ENCODE measurements at places on chromosomes 7 and 10. TPM values are rescaled to one million over a fixed set of nuclear protein-coding genes. Genes with fewer than 3 reads are reported as not detected.
A peak's percentile ranks its signal among the peaks of the same experiment; 100 is the strongest.

Gene ITPRID1
- polyA plus RNA-seq, result 0.03 TPM

Gene SERPINE1
- polyA plus RNA-seq, result 3.8 TPM

Gene CUTC
- polyA plus RNA-seq, result 25.3 TPM

Gene PRF1
- polyA plus RNA-seq, result 0.15 TPM

Gene MRPS33
- 11.8 TPM for polyA plus RNA-seq

DNA sequence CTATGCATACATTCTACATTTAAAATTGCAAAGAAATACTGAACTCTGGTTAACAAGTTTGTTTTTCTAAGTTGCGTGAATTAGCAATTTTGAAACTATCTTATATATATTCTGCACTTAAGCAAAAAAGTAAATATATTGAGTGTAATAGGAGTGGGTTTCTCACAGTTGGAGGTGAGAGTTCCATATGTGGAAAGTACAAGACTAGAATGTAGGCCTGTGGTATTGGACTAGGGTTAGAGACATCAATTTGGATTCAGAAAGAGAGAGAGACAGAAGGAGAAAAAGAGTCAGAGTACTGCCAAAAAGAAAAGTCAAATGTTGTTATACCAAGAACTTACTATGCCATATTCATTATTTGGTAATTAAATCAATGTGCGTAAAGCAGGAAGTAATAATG is 47.3 kb upstream of the ITGB8 start:
- no peak overlapping the region for H3K27ac ChIP-seq
- DNase-seq, result no peak
- no peaks in the 10 kb centered on the region for H3K4me1 ChIP-seq
- no peaks in the 10 kb centered on the region for H3K36me3 ChIP-seq
- H3K4me3 ChIP-seq, result no peak overlapping the region

GRCh38 chr10:132396494-132397035 is 435 bp upstream of the PWWP2B start:
- H3K4me1 ChIP-seq, result peaks cover 26% of the 10 kb centered on the region
- H3K27me3 ChIP-seq, result peaks cover 10% of the 10 kb centered on the region
- no peak for DNase-seq
- peak overlapping the region; percentile 36 for H3K4me3 ChIP-seq
- H3K27ac ChIP-seq, result no peak overlapping the region

GRCh38 chr10:58698777-58699356 is 186.2 kb downstream of the BICC1 start:
- no peak overlapping the region for H3K27ac ChIP-seq
- DNase-seq, result no peak
- H3K4me3 ChIP-seq, result no peak overlapping the region
- peaks cover 4% of the 10 kb centered on the region for H3K4me1 ChIP-seq

DNA sequence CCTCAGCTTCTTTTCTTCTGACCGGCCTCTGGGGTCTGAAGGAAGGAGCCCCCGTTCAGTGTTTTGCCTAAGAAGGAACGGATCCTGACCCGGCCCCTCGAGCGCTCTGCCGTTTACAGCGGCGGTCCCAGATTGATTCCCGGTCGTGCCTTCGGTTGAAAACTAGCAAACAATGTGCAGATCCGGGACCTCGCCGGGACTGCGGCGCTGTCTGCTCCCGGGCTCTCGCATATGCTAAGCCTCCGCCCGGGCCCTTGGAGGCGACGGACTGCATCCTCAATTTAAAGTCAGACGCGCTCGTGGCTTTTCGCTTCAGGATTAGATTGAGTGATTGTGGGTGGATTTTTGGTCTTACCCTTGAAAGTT is 559 bp downstream of the DBF4 start:
- H3K27me3 ChIP-seq, result no peaks in the 10 kb centered on the region
- H3K36me3 ChIP-seq, result no peaks in the 10 kb centered on the region
- no peaks in the 10 kb centered on the region for H3K4me1 ChIP-seq
- DNase-seq, result no peak

DNA sequence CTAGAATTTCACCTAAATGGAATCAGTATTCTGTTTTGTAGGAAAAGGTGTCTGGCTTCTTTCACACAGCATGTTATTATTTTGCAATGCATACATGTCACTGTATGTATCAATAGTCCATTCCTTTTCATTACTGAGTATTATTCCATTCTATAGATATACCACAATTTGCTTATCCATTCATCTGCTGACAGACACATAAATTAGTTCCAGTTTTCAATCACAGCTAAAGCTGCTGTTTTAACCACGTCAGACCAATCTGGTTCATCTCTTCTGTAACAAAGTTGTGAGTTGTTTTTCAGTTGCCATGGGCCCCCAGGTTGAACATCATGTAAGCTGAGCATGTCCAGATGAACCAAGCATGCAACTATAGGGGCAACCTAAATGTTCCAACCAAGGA is 282.1 kb upstream of the MKLN1 start:
- no peak overlapping the region for H3K4me3 ChIP-seq
- H3K4me1 ChIP-seq, result peaks cover 3% of the 10 kb centered on the region
- H3K36me3 ChIP-seq, result no peaks in the 10 kb centered on the region
- no peak overlapping the region for H3K27ac ChIP-seq

DNA sequence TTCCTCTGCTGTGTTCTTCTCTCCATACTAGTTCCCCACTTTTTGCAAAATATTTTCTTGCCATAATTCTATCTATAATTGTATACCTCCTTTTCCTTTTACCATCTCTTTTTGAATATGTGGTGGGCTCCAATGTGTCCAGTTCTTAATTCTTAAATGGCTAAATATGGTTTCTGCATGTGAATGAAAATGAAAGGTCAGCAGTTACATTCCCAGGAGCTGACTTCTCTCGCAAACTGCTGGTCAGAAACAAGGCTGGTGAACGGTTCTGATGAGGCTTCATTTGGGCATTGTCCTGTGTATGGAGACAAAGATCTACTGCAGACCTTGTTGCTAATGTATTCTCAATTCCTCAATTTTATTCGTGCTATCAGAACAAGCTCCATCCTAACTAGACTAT is 309.2 kb downstream of the SNX13 start:
- no peak overlapping the region for H3K27ac ChIP-seq
- H3K27me3 ChIP-seq, result no peaks in the 10 kb centered on the region
- DNase-seq, result no peak
- H3K4me3 ChIP-seq, result no peak overlapping the region
- H3K36me3 ChIP-seq, result no peaks in the 10 kb centered on the region
- H3K4me1 ChIP-seq, result no peaks in the 10 kb centered on the region

DNA sequence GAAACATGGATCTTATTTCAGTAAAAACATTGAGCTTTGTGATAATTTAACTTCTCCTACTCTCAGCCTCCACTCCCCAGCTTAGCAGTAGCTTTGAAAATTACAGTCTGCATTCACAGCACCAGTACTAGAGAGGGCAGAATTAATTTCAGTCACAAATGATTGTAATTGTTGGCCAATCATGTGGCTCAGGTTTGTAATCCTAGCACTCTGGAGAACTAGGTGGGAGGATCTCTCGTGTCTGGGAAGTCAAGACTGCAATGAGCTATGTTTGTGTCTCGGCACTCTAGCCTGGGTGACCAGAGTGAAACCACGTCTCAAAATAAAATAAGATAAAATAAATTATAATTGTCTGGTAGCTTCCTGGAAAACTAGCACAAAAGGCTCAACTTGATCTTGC is 620.9 kb downstream of the TNS3 start:
- no peak overlapping the region for H3K27ac ChIP-seq
- H3K27me3 ChIP-seq, result no peaks in the 10 kb centered on the region
- H3K4me3 ChIP-seq, result no peak overlapping the region
- no peaks in the 10 kb centered on the region for H3K36me3 ChIP-seq
- H3K4me1 ChIP-seq, result no peaks in the 10 kb centered on the region

DNA sequence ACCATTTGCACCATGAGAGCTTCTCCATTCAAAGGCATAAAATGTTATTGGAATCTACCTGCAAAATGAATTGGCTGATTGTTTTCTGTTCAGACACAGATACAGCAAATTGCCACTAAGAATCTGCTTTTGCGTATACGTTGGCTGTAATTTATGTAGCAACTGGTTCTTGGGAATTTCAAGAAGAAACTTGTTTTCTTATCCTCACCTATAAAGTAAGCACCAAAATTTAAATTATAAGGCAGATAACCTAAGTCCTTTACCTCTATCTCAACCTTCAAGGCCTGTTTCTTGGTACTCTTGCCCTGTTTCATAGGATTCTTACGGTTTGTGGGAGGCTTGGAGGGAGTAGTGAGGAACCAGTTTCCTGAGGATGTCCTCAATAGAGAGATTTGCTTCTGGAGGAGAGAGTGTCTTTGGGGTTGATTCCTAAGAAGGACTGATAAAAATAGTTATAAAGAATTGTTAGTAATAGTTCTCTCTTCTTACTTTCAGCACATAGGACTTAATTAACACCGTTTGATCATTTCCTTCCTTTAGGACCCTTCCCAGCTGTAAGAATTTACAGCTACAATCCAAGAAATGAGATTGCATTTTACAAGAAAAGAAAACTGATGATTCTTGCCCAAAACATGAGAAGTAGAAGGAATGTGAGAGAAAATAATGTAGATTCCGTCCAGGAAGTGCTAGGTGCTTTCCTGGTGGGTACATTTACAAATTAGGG is 2.0 kb downstream of the STAMBPL1 start:
- H3K4me3 ChIP-seq, result no peak overlapping the region
- no peaks in the 10 kb centered on the region for H3K4me1 ChIP-seq
- H3K36me3 ChIP-seq, result no peaks in the 10 kb centered on the region
- DNase-seq, result no peak
- H3K27ac ChIP-seq, result no peak overlapping the region
- no peaks in the 10 kb centered on the region for H3K27me3 ChIP-seq

Data from H1 (cell line).